Mesenteric fat pad (tissue), 1 donor: ENCODE measurements at places on chromosomes 12 and 14. TPM values are rescaled to one million over a fixed set of nuclear protein-coding genes. Genes with fewer than 3 reads are reported as not detected.

Gene LRTM2
- not detected for total RNA-seq

Gene TRIM9
- 1.3 TPM for total RNA-seq

Gene CLEC4D
- total RNA-seq, result 4.8 TPM

Gene RD3L
- not detected for total RNA-seq

Gene CKB
- 90.1 TPM for total RNA-seq

Gene CARMIL3
- 0.61 TPM for total RNA-seq

Gene FAM222A
- total RNA-seq, result 2.7 TPM

Gene ERO1A
- 37.8 TPM for total RNA-seq

Gene DPY19L2
- total RNA-seq, result 6.2 TPM

Gene VRK1
- total RNA-seq, result 9.0 TPM

Gene PDZRN4
- total RNA-seq, result not detected

Gene TESPA1
- total RNA-seq, result 0.48 TPM

Gene SELPLG
- 15.4 TPM for total RNA-seq

Gene TAS2R30
- total RNA-seq, result 4.1 TPM

Gene IFI27
- 495 TPM for total RNA-seq

Gene FRS2
- total RNA-seq, result 37.8 TPM

Gene IRAK3
- 58.9 TPM for total RNA-seq

Gene MGP
- total RNA-seq, result 2,401 TPM

Gene DEGS2
- 0.45 TPM for total RNA-seq

Gene RPGRIP1
- 0.80 TPM for total RNA-seq

Gene TMCC3
- total RNA-seq, result 15.8 TPM

Gene LEMD3
- total RNA-seq, result 26.1 TPM

Gene CPNE6
- total RNA-seq, result not detected
